ENCODE measurements at places on chromosomes 1 and 21. TPM values are rescaled to one million over a fixed set of nuclear protein-coding genes. Genes with fewer than 3 reads are reported as not detected.

DNA sequence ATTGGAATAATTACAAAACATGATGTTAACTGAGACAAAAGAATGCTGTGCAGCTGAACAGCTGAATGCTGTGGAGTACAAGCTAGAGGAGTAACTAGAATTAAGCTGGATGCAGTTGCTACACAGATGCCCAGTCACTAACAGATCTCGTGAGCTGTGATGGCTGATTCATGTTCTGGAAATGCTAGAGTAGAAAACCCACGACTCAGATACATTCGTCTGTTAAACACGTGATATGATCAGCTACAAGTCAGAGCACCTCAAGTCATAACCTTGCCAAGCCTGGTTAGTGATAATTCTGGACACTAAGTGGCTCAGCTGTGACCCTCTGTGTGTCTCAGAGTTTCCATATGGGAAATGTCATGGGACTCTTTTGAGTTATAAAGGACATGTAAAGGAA lies 89.7 kb upstream of the ESRRG start:
- DNase-seq = no peak

DNA sequence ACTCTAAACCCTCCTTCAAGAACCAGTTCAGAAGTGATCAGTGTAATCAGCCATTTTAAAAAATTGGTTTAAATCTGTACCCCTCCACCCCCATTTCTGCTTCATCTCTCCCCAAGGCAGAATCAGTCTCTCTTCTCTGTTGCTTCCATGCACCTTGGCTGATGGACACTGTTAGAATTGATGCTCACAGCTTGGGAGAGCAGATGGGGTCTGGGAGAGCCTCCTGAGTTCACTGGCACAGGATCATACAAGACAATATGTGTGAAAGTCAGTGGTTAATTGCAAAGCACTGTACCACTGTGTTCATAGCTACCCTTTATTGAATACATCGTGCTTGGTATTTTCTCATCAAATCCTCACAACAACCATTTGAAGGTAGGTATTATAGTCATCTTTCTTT lies 140.9 kb downstream of the ROR1 start:
- no peak for DNase-seq

DNA sequence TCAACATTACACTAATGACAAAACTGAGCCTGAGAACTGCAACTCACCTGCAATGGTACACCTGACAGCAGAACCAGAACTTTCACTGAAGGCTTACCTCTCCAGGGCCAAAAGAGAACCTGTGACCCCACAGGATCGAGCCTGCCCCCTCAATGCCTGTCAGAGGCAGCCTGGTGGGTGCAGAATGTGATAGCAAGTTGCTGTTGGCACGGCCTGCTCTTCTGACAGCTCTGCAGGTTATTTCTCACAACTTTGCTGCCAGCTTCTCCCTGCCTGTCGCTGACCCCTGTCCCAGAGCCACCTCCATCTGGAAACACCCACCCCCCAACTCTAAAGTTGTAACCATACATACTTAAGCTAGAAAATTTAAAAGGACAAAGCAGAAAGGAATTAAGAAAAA lies 35.2 kb downstream of the HIVEP3 start:
- no peak for DNase-seq

DNA sequence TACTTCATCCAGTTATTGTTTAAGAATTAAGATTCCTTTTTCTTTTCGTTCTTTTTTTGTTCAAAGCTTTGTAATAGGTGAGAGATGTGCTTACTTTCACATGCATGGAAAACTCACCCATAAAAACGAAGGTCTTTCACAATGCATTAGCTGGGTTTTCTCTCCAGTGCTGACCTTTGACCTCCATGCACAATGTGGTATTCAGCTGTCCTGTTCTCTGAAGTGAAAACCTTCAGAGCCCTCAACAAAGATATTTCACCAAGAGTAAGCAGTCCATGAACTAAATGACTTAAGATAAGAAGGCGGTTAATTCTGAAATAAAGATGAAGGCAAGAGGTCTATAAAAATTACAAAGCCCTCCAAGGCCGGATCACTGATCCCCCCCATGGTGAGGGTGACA lies 77.1 kb upstream of the IPO9 start:
- no peak for DNase-seq

DNA sequence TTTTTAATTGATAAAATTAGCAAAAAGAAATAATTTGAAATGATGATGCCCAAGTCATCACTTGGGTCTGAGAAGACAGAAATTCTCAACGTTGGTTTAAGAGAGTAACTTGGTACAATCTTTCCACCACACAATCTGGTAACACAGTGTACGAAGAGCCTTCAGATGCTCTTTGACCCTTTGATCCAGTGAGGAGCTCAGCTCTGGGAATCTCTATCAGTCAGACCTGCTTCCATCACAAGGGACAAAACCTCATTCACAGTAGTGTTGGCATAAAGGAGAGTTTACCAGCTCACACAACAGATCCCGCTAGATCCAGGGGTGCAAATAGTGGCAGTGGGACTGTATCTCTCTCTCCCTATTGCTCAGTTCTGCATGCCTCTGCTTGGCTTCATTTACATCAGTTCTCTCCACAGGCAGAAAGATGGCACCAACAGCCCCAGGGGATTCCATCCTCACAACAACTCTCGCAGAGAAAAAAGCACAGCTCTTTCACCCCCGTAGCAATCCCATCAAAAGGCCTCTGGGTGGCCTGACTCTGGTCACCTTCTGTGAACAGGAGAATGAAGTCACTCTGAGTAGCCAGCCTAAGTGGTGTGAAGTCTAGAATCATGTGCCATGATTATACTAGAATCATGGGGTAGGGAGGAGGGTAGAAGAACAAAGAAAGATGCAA lies 119.7 kb downstream of the ZNF281 start:
- DNase-seq = no peak

DNA sequence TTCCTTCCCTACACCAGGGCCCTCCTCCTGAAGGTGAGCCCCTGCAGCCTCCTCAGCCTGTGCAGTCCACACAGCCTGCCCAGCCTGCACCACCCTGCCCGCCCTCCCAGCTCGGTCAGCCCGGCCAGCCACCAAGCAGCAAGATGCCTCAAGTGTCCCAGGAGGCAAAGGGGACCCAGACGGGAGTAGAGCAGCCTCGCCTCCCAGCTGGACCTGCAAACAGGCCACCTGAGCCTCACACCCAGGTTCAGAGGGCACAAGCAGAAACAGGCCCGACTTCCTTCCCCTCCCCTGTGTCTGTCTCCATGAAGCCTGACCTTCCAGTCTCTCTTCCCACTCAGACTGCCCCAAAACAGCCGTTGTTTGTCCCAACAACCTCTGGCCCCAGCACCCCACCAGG lies 38.8 kb downstream of the ZBTB17 start:
- DNase-seq = no peak

DNA sequence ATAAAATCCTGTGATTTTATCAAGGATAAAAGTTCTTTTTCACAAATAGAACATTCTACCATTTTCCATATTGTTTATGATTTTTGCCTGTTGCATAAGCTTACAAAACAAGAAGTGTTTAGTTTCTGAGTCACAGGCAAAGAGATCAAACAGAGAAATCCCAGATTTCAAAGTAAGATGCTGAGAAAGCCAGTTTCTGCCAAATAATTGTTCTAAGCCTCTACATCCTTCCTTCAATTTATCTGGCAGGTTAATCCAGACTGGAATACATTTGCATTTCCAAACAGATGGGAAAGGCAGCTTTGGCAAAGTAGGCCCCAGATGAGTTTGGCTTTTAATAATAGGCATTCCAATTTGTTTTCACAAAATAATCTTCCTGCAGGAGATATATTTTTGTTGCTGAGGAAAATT lies 2.5 kb downstream of the SLC1A7 start:
- no peak for DNase-seq

DNA sequence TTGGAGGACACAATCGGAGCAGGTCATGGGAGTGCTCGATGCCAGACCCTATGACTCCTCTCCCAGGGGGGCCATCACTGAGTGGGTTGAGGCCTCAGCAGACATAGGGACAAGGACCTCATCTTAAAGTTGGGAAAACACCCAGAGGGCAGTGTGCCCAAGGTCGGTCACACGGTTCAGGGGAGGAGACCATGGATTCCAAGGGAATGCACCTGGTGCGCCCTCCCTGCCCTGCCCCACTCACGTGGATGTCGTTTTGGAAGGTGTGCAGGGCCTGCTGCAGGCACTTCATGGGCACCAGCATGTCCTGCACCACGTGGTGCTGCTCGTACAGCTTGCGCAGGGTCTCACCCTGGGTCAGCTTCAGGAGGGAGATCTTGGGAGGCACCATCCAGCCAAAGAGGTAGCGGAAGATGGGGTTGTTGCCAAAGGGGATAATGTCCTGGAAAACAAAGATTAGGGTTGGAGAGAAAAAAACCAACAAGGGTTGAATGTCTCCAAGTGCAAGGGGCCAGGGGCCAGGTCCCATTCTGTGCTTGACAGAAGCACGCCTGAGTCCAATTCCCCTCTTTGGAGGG lies 33.1 kb downstream of the DHCR24 start:
- DNase-seq = no peak

DNA sequence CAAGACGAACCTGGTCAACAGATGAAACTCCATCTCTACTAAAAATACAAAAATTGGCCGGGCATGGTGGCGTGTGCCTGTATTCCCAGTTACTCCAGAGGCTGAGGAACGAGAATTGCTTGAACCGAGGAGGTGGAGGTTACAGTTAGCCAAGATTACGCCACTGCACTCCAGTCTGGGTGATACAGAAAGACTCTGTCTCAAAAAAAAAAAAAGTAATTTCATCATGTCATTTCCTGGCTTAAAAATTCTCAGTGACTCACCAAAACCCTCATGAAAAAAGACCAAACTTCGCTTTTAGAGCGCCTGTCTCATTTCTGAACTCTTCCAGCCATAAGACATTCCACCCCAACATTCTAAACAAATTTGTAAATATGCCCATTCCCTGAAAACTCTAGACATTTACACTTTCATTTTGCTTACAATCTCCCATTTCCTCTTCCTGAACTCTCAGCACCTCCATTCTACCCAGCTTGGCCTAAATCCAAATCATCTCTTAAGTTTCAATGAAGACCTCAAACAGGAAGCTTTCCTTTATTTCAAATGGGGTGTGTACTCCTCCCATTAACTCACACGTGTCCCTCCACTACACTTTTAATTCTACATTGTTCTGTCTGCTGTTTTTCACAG lies 50.5 kb upstream of the PRRC2C start:
- no peak for DNase-seq

- no peak for DNase-seq
Observed at GRCh38 chr1:81437213-81437612, 363.5 kb upstream of the ADGRL2 start.

DNA sequence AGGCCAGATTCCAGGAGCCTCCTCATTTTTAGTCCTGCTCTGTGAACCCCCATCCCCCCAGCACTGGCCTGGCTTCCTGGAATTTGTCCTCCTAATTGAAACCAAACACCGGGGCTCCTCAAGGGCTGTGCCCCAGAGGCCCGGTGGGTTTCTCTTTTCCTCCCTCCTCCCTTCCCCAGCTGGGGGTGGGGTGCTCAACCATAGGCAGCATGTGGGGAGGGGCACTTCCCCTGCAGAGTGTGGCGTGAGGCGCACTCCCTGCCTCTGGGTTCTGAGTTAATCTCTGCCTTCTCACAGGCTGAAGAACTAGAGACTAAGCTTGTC lies 67.5 kb upstream of the ACOT11 start:
- peak; percentile 36 for DNase-seq

DNA sequence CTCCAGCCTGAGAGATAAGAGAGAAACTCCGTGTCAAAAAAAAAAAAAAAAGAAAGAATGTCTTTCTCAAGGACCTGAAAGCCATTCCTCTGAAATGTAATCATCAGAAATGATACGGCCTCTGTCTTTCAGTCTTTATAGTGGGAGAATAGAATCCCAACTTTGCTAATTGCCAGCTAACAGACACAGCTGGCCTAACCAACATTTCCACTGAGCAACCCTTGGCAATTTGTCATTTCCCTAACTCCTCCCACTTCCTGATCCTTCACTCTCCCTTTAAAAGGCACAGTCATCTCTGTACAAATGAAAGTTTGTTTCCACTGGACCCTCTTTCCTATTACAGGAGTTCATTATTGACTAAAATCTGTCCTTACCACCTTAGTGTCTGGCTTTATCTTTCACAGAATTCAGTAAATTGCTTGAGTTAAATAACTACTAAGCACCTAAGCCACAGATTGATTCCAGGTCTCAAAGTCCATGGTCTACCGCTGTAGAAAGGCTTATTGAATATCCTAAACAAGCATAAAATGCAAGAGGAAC lies 4.3 kb upstream of the CBR1 start:
- no peak for DNase-seq

GRCh38 chr1:181551249-181551648 lies 67.9 kb downstream of the CACNA1E start:
- no peak for DNase-seq

GRCh38 chr21:27104846-27105431 lies 138.1 kb upstream of the ADAMTS5 start:
- DNase-seq = no peak

- peak; percentile 97 for DNase-seq
Observed at GRCh38 chr1:231528172-231529029, at the start of gene TSNAX. Gene TSNAX, plus strand, starts transcription at chr1:231528669. Its CDS starts 142 bp downstream, at chr1:231528811.

DNA sequence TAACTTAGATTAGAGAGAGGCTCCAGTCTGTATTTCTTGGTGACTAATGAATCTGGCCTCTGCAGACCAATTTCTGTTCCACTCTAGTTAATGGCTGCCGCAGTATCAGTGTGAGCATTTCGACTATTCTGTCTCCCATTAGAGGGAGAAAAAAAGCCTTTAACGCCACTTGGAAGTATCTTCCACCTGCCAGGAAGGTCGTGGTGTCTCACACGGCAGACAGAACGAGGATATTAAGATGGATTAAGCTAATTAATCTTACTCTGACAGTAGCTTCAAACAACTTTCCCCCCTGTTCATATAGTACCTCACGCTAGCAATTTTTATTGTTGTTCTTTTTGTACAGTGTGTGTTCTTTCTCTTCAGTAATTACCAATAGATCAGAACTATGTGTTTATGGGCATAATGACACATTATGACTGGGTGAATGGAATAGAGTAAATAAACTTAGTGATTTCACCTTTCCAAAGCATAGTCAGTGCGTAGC lies 153.8 kb downstream of the ADGRL2 start:
- no peak for DNase-seq

DNA sequence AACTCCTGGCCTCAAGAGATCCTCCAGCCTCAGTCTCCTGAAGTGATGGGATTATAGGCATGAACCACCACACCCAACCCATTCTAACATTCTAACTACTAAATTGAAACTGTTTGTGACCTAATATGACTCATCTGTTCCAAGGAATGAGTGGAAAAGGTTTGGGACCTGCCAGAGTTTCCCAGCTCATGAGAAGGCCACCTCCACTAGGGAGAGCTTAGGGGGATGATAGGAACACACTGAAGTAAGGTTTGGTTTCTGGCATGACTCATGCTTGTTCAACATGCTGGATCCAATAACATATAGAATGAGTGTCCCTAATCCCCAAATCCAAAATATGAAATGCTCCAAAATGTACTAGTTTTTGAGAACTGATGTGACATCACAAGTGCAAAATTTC lies 18.9 kb upstream of the SCAF4 start:
- DNase-seq = no peak

The FCER1A gene
- not detected for total RNA-seq

The GSTM1 gene
- 8.5 TPM for total RNA-seq

The LINGO4 gene
- total RNA-seq = not detected

The SAMD13 gene
- total RNA-seq = 3.1 TPM

The PLPPR5 gene
- total RNA-seq = not detected

The POTED gene
- total RNA-seq = not detected

The PRR9 gene
- not detected for total RNA-seq

The FCRL2 gene
- total RNA-seq = 136 TPM

The SPAG17 gene
- total RNA-seq = not detected

The MMP23B gene
- 1.3 TPM for total RNA-seq

The LCE3D gene
- not detected for total RNA-seq

The CDK18 gene
- 0.45 TPM for total RNA-seq

Measured in Karpas-422 (cell line).